CD4-positive, alpha-beta T cell treated with Interleukin-21 for 1 hour (primary cell): ENCODE measurements at places on chromosomes 7 and 10.

DNA sequence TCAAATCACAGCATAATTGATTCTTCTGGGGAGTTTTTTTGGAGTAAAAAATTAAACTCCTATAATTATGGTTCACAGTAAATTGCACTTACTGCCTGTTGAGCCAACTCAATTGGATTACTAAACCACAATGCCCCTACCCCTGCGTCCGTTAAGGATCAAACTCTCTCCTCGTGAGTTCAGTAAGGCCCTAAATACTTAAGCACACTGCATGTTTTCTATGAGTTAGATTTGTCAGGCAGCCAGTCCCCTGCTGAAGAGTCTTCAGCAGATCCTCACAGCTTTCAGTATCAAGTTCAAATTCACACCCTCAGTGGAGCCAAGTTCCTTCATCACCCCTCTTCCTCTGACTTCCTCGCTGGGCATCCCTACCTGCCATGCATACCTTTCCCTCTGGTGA, 275.0 kb upstream of the BMPER start:
- DNase-seq, result no peak

DNA sequence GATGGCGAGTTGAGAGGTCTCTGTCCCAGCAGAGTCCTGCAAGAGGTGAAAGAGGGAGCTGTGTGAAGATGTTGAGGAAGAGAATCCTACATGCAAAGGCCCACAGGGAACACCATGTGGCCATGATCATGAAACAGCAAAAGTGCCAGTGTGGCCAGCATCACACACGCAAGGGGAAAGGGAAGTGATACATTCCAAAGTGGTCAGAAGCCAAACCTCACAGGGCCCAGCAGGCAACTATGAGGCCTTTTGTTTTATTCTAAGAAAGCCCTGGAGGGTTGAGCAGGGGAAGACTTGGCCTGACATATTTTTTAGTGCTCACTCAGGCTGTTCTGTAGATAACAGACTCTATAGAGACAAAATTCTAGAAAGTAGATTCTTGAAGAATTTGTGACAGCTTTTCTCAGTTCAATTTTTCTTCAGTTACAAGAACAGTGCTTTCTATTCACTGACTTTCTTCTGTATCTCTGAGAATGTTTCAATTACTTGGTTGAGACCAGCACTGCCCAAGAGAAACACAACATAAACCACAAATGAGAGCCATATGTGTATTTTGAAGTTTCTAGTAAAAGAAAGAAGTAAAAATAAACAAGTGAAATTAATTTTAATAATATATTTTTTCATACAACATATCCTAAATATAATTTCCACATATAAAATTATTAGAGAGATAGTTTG, 82.3 kb downstream of the HTR7 start:
- DNase-seq, result no peak

DNA sequence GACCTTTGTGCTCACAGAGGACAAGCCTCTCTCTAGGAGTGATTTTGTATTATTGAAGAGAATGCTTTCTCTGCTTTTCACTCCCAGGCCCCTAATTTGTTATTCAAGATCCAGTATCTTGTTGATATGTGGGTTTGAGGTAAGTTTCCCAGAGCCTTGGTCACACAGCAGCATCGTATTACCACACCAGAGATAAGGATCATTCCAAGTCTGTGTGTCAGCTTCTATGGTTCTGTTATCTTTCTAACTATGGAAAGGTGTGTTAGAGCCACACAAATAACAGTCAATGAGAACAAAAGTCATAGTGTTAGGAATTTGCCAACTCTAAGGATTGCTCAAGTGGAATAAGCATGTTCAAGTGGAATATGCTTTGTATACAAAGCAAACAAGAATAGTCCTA, 1208.3 kb downstream of the GATA3 start:
- no peak for DNase-seq

DNA sequence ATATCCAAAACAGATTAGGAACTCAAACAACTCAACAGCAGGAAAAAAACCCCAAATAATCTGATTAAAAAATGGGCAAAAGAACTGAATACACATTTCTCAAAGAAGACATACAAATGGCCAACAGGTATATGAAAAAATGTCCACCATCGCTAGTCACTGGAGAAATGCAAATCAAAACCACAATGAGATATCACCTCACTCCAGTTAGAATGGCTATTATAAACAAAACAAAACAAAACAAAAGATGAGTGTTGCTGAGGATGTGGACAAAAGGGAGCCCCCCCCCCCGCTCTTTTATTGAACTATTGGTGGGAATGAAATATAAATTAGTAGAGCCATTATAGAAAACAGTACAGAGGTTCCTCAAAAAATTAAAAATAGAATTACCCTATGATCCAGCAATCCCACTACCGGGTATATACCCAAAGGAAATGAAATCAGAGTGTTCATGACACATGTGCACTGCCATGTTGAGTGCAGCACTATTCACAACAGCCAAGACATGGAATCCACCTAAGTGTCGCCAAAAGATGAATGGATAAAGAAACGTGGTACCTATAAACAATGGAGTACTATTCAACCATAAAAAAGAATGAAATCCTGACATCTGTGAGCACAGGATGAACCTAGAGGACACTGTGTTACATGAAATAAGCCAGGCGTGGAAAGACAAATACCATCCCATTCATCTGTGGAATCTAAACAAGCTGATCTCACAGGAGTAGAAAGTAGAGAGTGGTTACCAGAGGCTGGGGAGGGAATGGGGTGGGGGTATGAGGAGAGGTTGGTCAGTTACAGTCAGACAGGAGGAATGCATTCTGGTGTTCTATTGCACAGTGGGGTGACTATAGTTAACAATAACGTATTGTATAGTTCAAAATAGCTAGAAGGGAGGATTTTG, 78.1 kb upstream of the RHEB start:
- no peak for DNase-seq
